ENCODE measurements at places on chromosomes 6 and 20. TPM values are rescaled to one million over a fixed set of nuclear protein-coding genes. Genes with fewer than 3 reads are reported as not detected.

The PLCG1 gene
- total RNA-seq = 384 TPM

GRCh38 chr6:22003287-22003686 is 293.5 kb downstream of the PRL start:
- H3K36me3 ChIP-seq = no peaks in the 10 kb centered on the region
- no peaks in the 10 kb centered on the region for H3K4me1 ChIP-seq
- no peak for DNase-seq
- H3K27ac ChIP-seq = no peak overlapping the region
- H3K4me3 ChIP-seq = no peak overlapping the region
- no peaks in the 10 kb centered on the region for H3K27me3 ChIP-seq

DNA sequence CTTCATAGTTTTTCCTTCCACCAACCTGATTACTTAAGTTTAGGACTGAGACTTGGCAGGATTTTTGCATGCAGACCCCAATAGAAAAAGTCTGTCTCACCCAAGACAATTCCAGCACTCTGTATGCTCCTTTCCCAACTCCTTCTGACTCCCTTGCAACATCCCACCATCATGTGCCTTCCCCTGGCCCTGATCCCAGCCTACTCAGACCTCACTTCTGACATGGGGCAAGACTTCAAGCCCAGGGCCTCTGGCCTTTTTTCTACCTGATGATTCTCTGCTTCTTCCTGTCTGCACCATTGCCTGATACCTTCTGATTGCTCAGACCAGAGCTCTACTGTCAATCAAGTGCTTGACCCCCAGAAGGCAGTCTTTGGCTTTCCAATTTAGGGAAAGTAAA is 96.6 kb downstream of the HAO1 start:
- no peaks in the 10 kb centered on the region for H3K4me1 ChIP-seq
- peaks cover 7% of the 10 kb centered on the region for H3K27me3 ChIP-seq
- no peak for DNase-seq
- H3K27ac ChIP-seq = no peak overlapping the region
- no peak overlapping the region for H3K4me3 ChIP-seq
- no peaks in the 10 kb centered on the region for H3K36me3 ChIP-seq

DNA sequence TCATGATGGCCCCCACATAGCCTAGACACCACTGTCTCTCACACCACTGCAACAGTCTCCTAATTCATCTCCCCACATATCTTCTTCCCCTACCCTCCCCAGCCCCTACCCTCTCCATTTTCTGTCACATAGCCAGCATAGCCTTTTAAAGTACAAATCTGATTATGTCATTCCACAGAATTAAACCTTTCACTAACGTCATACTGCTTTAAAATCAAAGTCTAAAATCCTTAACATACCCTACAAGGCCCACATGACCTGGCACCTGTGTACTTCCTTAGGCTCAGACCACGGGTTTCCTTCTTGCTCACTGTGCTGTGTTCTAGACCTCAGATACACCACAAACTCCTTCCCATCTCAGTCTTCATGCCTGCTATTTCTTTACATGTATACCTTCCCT is 5.9 kb downstream of the OSTM1 start:
- peaks cover 22% of the 10 kb centered on the region for H3K4me1 ChIP-seq
- no peaks in the 10 kb centered on the region for H3K36me3 ChIP-seq
- no peak overlapping the region for H3K27ac ChIP-seq
- H3K27me3 ChIP-seq = no peaks in the 10 kb centered on the region
- peak; percentile 38 for DNase-seq

GRCh38 chr20:3732327-3733118 is at the start of gene HSPA12B:
HSPA12B (plus strand) TSS chr20:3732685; CDS start chr20:3738675, 5,990 bp downstream.
- no peaks in the 10 kb centered on the region for H3K36me3 ChIP-seq
- H3K4me3 ChIP-seq = peak within 1 kb of the TSS; percentile 38
- no peak for DNase-seq
- peaks cover 30% of the 10 kb centered on the region for H3K27me3 ChIP-seq
- H3K27ac ChIP-seq = no peak within 1 kb of the TSS
- peaks cover 3% of the 10 kb centered on the region for H3K4me1 ChIP-seq

GRCh38 chr6:79225717-79226599 is 8.5 kb downstream of the HMGN3 start:
- no peak overlapping the region for H3K27ac ChIP-seq
- peaks cover 12% of the 10 kb centered on the region for H3K36me3 ChIP-seq
- H3K4me3 ChIP-seq = no peak overlapping the region
- H3K4me1 ChIP-seq = peaks cover 29% of the 10 kb centered on the region
- H3K27me3 ChIP-seq = no peaks in the 10 kb centered on the region

- H3K27ac ChIP-seq = no peak overlapping the region
- no peak for DNase-seq
Observed at GRCh38 chr6:25428758-25429317, 149.7 kb downstream of the CARMIL1 start.

- H3K27ac ChIP-seq = peak overlapping the region; percentile 67
- peak overlapping the region; percentile 60 for H3K4me3 ChIP-seq
- DNase-seq = peak; percentile 8
- peaks cover 14% of the 10 kb centered on the region for H3K36me3 ChIP-seq
- no peaks in the 10 kb centered on the region for H3K27me3 ChIP-seq
Observed at GRCh38 chr6:36604090-36605060, 10.2 kb downstream of the SRSF3 start.

GRCh38 chr6:130020073-130020906 is 1.9 kb downstream of the L3MBTL3 start:
- no peaks in the 10 kb centered on the region for H3K27me3 ChIP-seq
- H3K4me1 ChIP-seq = peaks cover 9% of the 10 kb centered on the region
- DNase-seq = peak; percentile 39
- peak overlapping the region; percentile 97 for H3K27ac ChIP-seq
- H3K4me3 ChIP-seq = peak overlapping the region; percentile 95

DNA sequence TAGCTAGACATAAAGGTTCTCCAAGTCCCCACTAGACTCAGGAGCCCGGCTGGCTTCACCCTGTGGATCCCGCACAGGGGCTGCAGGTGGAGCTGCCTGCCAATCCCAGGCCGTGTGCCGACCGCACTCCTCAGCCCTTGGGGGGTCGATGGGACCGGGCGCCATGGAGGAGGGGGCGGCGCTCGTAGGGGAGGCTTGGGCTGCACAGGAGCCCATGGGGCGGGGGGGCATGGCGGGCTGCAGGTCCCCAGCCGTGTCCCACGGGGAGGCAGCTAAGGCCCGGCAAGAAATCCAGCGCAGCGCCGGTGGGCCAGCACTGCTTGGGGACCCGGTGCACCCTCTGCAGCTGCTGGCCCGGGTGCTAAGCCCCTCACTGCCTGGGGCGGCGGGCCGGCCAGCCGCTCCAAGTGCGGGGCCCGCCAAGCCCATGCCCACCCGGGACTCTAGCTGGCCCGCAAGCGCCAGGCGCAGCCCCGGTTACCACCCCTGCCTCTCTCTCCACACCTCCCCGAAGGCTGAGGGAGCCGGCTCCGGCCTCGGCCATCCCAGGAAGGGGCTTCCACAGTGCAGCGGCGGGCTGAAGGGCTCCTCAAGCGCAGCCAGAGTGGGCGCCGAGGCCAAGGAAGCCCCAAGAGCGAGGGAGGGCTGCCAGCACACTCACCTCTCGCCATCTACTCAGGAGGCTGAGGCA is 26.5 kb upstream of the ID1 start:
- peaks cover 2% of the 10 kb centered on the region for H3K36me3 ChIP-seq
- no peak for DNase-seq
- no peak overlapping the region for H3K27ac ChIP-seq
- no peak overlapping the region for H3K4me3 ChIP-seq

Measured in naive thymus-derived CD8-positive, alpha-beta T cell (primary cell).